Stimulated activated CD4-positive, alpha-beta T cell treated with anti-CD3 and anti-CD28 coated beads, Interleukin-15, amount 100 ng/mL, for 1 hour (primary cell): ENCODE measurements at places on chromosomes 12 and 14.

DNA sequence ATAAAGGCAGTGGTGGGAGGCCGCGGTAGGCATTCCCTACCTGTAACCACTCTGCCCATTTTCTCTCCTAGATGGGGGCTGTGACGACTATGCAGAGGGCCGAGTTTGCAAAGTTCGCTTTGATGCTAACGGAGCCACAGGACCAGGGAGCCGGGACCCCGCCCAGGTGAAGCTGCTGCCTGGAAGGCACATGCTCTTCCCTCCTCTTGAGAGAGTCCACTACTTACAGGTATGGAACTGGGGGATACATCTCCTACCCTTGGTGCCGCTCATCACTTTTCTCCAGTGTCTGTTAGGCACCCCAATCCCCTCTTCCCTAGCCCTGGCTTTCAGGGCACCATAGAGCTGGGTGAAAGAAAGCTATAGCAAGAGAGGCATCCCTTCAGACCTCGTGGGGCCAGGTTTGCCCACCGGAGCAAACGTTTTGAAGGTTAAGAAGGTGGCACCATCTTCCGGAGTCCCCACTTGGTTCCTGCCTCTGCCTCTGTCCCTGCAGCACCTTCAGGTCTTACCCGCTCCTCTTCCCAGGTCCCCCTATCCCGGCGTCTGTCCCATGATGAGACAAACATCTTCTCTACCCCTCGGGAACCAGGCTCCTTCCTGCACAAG is 2.0 kb upstream of the P3H3 start:
- DNase-seq: no peak

DNA sequence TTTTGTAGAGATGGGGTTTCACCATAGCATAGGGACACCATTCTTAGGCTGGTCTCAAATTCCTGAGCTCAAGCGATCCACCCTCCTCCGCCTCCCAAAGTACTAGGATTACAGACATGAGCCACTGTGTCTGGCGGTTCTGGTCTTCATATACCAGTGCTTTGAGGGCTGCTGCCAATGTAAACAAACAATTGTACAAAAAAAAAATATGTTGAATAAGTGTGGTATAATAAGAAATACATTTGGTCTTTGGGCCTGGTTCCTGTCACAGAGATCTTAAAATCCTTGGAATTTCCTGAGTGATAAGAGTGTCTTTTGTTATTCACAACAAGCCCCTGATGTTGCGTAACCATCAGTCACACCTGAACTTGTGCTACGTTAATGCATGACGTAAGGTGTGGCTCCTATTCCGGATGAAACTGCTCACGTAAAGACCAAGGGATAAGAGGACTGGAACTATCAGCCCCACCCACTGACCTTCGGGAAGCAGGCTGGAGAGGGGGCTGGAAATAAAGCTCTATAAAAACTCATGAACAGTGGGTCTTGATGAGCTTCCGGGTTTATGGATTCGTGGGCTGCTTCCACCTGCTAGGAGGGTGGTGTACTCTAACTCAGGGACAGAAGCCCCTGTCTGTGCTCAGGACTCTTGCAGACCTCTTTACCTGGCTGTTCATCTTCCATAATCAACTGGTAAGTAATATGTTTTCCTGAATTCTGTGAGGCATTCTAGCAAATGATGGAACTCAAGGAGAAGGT is 16.5 kb upstream of the RIMKLB start:
- DNase-seq: no peak

- DNase-seq: no peak
Observed at GRCh38 chr12:55996201-55996714, 818 bp upstream of the SUOX start.

- no peak for DNase-seq
Observed at GRCh38 chr12:56931474-56931978, 2.7 kb downstream of the SDR9C7 start.

DNA sequence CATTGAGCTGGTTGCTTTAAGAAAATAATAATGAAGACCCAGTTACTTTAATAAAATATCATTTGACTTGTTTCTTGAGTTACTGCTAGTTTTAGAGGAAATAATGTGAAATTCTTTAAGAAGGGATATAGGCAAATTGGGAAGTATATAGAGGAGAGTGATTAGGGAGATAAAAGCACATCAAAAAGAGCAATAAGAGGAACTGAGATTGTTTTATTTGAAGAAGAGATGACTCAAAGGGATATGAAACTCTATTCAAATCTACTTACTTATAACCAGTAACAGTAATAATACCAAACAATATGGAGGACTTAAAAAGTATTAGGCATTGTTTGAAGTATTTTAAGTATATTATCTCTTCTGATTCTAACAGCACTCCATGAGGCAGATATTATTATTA is 37.1 kb downstream of the LRRK2 start:
- no peak for DNase-seq
